Spinal cord (tissue), 10 donors: ENCODE measurements at places on chromosomes 1 and 21. TPM values are rescaled to one million over a fixed set of nuclear protein-coding genes. Genes with fewer than 3 reads are reported as not detected.

DNA sequence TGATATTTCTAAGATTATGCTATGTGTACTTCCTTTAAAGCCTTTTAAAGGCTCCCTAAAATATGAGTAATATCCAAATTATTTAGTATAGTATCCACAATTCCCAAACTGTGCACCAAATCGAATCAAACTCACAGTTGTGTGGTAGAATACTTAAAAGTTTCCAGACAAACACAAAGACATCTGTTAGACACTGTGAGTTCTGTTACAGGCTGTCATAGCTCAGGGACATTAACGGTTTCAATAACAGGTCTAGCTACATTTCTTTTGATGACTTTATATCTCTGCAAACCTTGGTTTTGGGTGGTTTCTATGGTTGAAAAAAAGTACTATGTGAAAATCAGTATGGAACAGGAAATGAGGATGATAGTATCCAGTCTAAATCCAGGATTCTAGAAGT is 36.9 kb upstream of the NEK7 start:
- DNase-seq = no peak

DNA sequence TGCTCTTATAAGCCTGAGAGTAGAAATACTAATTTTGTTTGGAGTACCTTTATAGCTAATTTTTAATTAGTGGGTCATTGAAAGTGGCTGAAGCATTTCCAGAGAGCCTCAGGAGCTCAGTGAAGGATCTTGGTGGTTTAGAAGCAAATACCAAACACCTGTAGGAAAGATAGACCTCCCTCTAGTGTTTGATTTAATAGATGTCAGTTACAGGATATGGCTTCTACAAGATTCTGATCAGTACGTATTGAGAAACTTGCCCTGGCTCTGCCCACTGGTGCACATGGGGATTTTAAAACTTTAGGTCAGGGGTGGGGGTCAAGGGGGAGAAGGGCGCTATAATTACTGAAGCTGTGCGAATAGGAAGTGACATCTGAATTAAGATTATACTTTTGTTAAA is 122.2 kb downstream of the POU2F1 start:
- no peak for DNase-seq

DNA sequence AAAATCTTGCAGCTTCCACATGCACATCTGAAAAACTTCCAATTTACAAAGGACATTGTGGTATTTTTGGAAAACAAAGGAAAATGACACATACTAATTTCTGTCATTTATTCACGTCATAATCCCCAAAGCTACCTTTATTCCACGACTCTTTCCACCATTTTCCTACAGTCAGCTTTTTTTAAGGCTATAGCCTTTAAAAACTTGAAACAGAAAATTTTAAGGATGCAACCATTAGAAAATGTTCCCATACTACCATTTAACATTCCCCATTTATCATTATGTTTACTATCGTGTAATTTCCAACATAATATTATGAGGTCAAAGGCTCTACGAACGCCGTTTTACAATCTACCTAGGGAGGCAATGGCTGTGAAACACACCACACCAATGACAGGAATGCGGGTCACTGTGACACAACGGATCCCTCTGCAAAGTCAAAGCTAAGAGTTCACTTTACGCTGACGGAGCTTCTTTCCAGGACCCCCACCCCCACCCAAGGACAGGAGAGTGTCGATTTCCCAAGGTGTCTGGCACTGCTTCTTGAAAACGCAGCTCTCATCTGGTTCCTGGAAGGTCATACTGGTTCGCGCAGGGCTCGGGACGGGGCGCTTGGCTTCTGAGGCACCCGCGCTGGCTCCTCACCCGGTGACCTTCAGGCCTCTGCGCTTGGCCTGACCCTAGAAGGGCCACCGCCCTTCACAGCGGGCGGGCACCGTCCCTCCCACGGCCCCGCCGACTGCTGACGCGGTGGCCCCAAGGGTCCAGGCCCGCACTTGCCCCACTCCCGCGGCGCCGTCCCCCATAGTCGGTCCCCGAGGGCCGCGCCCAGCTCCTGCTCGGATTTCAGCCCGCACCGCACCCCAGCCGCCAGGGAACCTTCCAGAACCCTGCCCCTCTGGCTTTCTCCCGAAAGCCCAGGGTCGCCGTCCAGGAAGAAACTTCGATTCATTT is 50.5 kb upstream of the ATF3 start:
- DNase-seq = peak; percentile 54

- no peak for DNase-seq
Measured at GRCh38 chr1:117607471-117607870, 1.6 kb downstream of the TENT5C start.

DNA sequence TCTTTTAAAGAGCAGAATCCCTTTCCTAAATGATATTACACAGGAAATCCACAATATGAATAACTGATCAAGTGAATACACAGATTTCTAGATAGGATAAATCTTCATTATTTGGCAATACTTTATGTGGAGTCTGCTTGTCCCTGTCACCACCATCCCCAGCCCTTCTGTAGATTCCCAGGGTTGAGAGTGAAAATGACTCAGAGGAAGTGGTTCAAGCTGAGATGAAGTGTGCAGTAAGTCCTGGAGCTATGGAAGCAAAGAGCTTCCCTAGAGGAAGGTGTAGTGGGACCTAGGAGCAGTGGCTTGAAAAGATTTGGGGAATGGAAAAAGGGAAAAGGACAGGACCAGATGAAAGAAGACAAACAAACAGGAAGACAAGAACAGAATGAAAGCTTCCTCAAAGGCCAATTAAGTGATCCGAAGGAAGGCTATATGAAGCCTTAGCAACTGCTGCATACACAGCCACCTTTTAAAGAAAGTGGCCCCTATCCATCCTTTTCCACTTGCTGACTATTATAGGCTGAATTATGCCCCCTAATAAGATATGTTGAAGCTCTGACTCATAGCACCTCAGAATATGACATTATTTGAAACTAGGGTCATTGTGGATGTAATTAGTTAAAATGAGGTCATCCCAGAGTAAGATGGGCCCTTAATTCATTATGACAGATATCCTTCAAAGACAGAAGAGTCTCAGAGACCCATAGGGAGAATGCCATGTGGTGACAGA is 96.5 kb upstream of the CAMK1G start:
- no peak for DNase-seq

GRCh38 chr1:34131396-34132160 is 33.5 kb downstream of the CSMD2 start:
- DNase-seq = no peak

GRCh38 chr1:89444791-89445190 is 79.8 kb upstream of the LRRC8B start:
- DNase-seq = no peak

DNA sequence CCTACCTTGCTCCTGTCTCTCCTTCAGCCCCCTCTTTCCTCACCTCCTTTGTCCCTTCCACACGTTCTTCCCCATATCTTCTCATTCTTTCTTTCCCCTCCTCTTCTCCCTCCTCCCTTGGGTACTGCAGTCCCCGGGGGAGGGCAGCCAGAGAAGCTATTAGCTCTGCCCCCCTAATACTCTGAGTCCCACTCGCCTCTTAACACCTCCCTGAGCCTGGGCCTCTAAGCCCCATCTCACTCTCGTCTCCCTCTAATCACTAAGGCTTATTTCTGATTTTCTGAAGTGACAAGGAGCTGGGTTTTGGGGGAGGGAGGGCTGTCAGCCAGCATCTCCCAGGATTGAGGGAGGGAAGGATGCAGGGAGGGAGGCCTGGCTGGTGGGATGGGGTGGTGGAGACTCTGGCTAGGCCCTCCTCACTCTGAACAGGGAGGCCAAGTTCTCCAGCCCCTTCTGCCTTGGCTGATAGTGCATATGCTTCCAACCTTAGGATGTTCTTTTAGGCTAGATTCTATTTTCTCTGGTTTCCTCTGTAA is 25.6 kb upstream of the DMBX1 start:
- DNase-seq = no peak

- DNase-seq = no peak
Measured at GRCh38 chr1:232784794-232785193, 20.4 kb upstream of the MAP10 start.

- DNase-seq = no peak
Measured at GRCh38 chr1:246437961-246438360, 69.1 kb downstream of the SMYD3 start.

- no peak for DNase-seq
Measured at GRCh38 chr1:95232646-95233318, 1.2 kb upstream of the RWDD3 start.

- DNase-seq = no peak
Measured at GRCh38 chr1:68481041-68481440, 15.8 kb downstream of the DEPDC1 start.

DNA sequence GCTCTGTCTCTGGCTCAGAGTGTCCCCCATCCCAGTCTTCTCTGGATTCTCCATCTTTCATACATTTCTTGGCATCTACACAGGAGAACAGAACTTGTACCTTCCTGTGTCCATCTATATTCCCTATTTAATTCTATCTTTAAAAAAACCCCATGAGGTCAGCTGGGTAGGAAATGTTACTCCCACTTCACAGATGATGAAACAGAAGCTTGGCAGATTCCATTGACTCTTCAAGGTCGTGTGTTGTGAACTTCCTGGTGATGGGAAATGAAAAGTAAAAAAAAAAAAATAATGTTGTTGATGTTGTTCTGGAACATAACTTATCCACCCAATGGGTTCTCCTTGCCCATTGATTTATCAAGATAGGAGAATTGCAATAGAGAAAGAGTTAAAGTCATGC is 8.9 kb downstream of the CHI3L2 start:
- DNase-seq = no peak

DNA sequence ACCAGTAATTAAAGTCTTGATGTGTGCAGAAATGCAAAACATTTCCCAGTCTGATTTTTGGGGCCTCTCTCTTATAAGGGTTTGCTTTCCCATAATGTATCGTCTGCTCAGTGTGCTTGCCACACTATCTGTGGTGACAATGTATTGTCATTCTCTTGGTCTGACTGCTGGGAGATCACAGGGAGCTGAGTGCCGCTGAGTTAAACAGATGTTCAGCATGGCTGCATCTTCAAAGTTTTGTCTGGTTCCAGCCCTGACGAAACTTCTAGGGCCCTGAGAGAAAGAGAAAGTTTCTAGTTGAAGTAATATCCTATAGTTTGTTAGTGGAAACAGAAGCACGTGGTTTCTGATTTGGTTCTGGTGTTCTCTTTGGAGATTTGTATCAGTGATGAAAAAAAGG is 42.6 kb downstream of the DNM3 start:
- no peak for DNase-seq

- DNase-seq = no peak
Measured at GRCh38 chr21:15731243-15731613, 1.4 kb downstream of the USP25 start.

DNA sequence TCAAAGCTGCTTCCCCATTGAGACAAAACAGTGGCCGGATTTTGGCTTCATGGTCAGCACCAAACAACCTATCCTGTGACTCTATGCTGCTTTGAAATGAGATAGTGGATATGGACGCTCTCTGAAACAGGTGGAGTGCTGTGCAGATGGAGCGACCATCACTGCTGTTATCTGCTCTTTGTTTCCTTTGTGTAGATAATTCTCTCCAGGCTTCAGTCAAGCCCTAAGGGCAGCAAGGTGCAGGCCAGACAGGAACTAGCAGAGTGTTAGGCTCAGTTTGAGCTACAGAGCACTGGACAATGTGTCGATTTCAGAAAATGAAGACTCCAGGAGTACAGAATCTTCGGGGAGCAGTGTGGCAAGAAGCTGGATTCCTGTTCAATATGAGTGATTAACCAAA is 4.8 kb upstream of the IRF6 start:
- DNase-seq = no peak

- no peak for DNase-seq
Measured at GRCh38 chr1:171642197-171642596, 10.3 kb downstream of the MYOC start.

GRCh38 chr1:206653715-206654459 is 18.6 kb downstream of the DYRK3 start:
- no peak for DNase-seq

DNA sequence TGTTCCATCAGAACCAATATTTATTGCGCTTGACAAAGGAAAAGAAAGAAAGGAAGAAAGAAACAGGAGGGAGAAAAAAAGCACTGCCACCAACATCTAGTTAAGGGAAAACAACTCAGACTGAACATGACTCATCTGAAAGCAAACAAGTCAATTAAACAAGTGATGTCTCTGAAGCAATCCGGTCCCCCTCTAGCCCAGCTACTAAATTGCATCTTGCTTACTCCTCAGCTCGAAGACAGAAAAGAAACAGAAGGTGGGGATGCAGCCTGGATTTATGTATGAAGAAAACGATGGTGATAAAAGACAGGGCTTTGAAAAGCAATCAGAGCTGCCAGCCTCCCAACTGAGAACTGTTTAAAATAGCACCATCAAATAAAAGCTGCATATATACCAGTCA is 188.2 kb downstream of the OMA1 start:
- no peak for DNase-seq

- DNase-seq = peak; percentile 81
Measured at GRCh38 chr1:171220581-171221054, 27.7 kb upstream of the FMO1 start.

GRCh38 chr1:146012703-146013558 is 8.6 kb downstream of the HJV start:
- peak; percentile 48 for DNase-seq

DNA sequence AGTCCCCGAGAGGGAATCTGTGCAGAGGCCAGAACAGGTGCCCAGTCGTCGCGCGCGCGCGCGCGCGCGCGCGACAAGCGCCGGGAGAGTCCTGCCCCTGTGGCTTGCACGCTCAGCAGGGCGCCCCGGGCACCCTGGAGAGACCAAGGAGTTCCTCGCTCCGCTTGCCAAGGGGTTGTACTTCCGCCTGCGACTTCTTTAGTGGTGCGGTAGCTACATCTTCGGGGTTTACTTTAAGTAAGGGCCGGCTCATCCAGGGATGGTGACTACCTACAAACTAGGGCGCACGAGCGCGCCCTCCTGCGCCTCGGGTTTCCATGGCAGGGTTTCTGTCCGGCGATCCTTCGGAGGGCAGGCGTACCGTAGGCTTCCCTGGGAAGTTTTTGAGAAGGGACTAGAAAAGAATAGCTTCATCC is 1.4 kb downstream of the LHX4 start:
- DNase-seq = peak; percentile 28

DNA sequence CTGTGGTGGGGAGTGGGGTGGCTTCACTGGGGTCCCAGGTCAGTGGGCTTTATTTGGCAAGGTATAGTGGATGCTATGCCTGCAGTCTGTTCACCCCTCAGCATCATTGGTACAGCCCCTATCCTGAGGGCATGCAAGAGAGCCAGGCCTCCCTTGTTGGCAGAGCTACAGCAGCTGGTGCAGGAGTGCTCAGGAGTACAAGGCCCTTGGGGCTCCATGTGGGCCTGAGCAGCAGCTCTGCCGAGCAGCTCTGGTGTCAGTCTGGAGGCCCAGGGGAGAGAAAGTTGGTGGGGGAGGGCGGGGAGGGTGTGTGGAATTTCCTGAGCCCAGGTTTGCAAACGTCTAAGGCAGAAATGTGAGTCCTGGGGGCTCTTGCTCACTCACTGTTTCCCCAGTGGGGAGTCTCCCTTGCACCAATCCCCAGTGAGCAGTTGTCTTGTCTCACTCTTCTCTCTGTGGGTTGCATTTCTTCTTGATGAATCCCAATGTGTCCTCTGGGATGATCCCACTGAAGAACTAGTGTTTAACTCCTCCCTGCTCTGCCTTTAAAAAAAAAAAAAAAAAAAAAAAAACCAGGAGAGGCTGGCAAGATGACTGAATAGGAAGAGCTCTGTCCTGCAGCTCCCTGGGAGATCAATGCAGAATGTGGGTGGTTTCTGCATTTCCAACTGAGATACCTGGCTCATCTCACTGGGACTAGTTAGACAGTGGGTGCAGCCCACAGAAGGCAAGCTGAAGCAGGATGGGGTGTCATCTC is 39.5 kb upstream of the CYP4X1 start:
- no peak for DNase-seq

Gene ID3
- 120 TPM for total RNA-seq

Gene C2CD2
- total RNA-seq = 20.1 TPM

Gene CCDC27
- not detected for total RNA-seq

Gene GREM2
- 1.3 TPM for total RNA-seq

Gene CELA2A
- total RNA-seq = not detected

Gene BEND5
- total RNA-seq = 9.1 TPM
